ENCODE measurements at places on chromosomes 16 and 17.

GRCh38 chr17:75679706-75680211 lies 12.6 kb downstream of the SAP30BP start:
- no peak for DNase-seq

GRCh38 chr17:50487213-50488096 lies 8.8 kb downstream of the RSAD1 start:
- DNase-seq: no peak

DNA sequence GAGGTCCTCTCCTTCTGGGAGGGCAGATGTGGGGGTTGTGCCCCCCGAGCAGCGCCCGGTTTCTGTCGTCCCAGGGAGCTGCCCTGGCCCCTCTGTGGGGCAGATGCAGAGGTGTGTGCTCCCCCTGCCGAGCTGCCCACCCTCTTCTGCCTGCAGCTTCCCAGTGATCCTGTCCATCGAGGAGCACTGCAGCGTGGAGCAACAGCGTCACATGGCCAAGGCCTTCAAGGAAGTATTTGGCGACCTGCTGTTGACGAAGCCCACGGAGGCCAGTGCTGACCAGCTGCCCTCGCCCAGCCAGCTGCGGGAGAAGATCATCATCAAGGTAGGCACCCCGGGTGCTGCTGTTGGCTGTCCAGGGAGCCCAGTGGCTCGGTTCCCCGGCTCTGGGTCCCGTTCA lies 110.8 kb downstream of the SDR42E1 start:
- DNase-seq: no peak

- DNase-seq: no peak
Measured at GRCh38 chr16:53872248-53873221, 168.6 kb downstream of the FTO start.
